Cardiac fibroblast (primary cell): ENCODE measurements at places on chromosomes 1 and 21.
A peak's percentile ranks its signal among the peaks of the same experiment; 100 is the strongest.

- DNase-seq: peak; percentile 9
Measured at GRCh38 chr1:191851799-191852595, 306.3 kb upstream of the RGS18 start.

DNA sequence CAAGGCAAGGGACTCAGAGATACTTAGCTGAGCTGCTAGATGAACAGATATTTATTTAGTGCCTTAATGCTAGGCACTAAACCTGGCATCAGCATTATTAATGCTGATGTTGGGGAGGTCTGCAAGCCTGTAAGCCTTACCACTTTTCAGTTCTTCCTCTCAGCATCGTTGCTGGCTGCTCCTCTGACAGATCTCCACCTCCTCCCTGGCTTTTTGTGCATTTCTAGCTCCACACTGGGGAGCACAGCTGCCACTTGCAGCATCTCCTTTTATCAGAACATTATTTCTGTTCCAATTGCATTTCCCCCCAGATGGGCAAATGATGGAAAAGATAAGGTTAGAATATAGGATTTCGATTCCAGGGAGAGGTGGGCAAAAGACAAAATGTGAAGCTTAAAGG lies 34.8 kb downstream of the CACNA1E start:
- no peak for DNase-seq

DNA sequence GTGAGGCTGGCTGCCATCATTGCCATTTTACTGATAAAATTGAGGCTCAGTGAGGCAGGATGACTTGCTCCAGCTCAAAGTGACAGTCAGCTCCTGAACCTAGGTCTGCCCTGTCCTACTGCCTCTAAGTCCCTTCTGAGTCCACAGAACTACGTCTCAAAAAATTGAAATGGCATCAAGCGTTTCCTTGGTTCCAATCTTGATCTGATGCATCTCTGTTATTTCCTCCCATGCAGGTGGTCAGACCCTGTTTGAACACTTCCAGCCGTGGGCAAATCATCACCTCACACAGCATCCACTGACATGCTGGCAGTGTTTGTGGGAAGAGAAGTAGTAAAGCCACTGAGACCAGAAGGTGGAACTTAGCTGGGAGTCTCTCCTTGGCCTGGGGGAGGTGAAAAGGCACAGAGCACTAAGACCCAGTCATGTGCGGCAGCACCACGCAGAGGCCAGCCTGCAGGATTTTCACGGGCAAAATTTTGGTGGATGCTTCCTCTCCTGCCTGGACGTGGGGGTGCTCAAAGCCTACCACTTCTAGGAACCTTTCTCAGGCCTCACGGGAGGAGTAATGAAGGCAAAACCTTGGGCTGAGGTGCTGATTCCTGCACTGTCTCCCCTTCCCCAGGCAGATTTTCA lies 7.8 kb upstream of the CPLANE2 start:
- no peak for DNase-seq

DNA sequence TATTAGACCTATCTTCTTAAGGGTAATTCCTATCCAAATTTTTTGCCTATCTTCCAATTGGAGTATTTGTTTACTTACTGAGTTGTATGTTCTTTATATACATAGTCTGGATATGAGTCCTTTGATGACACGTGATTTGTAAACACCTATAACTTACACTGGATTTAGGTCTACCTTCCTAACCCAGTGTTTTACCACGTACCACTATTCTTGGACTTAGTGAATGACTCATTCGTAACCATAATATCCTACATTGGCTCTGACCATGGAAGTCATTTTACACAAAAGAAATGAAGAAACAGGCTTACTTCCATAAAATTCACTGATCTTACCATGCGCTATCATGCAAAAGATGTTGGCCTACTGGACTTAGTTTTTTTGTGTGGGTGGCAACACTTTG lies 23.9 kb upstream of the ZZZ3 start:
- no peak for DNase-seq

- no peak for DNase-seq
Measured at GRCh38 chr1:17440074-17440826, 773 bp upstream of the RCC2 start.
